ENCODE measurements at places on chromosomes 16 and 17. TPM values are rescaled to one million over a fixed set of nuclear protein-coding genes. Genes with fewer than 3 reads are reported as not detected.

The ASPHD1 gene
- total RNA-seq = 1.00 TPM

The ICAM2 gene
- 3.5 TPM for total RNA-seq

The ITGAL gene
- 2.0 TPM for total RNA-seq

The MYL4 gene
- total RNA-seq = not detected

The TVP23B gene
- 24.1 TPM for total RNA-seq

The KRT23 gene
- total RNA-seq = 3.1 TPM

The CYGB gene
- total RNA-seq = 2.6 TPM

The CD7 gene
- 0.80 TPM for total RNA-seq

The ARL17A gene
- total RNA-seq = 8.6 TPM

The WSCD1 gene
- 0.24 TPM for total RNA-seq

The MGRN1 gene
- total RNA-seq = 19.2 TPM

The FBXW10 gene
- total RNA-seq = 0.16 TPM

The KCNH4 gene
- total RNA-seq = not detected

The KRTAP4-1 gene
- total RNA-seq = not detected

The TBC1D3E gene
- total RNA-seq = not detected

The ITGB4 gene
- total RNA-seq = 134 TPM

The CRAMP1 gene
- total RNA-seq = 9.6 TPM

The PRRT2 gene
- total RNA-seq = not detected

The SPATA22 gene
- total RNA-seq = not detected

The ADGRG1 gene
- 93.7 TPM for total RNA-seq

The HOXB1 gene
- total RNA-seq = 0.24 TPM

The SBK1 gene
- 0.52 TPM for total RNA-seq

The SRSF1 gene
- total RNA-seq = 129 TPM

The ARL6IP1 gene
- total RNA-seq = 76.4 TPM

The PPL gene
- total RNA-seq = 705 TPM

The TBKBP1 gene
- 3.1 TPM for total RNA-seq

The USP31 gene
- 8.7 TPM for total RNA-seq

The APOBR gene
- total RNA-seq = 0.36 TPM
